ENCODE measurements at places on chromosomes 7 and 10.

DNA sequence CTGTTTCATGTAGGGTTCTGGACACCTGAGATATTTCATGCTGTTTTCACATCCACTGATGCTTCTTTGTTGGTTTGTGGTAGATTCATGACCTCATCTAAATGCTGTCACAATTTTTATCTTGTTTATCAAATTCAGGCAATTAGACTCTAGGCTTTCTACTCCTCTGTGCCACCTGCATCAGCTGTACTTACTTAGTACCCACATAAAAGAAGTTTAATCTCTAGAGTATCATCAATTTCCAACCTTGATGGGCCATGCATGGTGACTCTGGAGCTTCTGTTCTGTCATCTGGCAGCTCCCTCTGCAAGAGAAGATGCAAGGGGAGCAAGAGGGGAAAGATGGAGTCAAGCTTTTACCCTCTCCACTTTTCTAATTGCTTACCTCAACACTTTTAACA is 195.9 kb upstream of the VWC2 start:
- no peak for DNase-seq

- peak; percentile 78 for DNase-seq
Measured at GRCh38 chr7:30671793-30672465, 10.3 kb downstream of the CRHR2 start.

GRCh38 chr10:113853578-113854012 is 287 bp downstream of the DCLRE1A start:
- DNase-seq = peak; percentile 39

- DNase-seq = no peak
Measured at GRCh38 chr10:75165684-75166622, 44.6 kb upstream of the VDAC2 start.

DNA sequence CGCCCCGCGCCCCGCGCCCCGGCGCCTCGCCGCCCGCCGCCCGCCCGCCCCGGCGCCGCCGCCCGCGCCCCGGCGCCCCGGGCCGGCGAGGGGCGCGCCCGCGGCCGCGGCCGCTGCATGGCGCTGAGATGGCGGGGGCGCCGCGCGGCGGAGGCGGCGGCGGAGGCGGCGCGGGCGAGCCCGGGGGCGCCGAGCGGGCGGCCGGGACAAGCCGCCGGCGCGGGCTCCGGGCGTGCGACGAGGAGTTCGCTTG is 174 bp downstream of the ADCY1 start:
- DNase-seq = no peak

GRCh38 chr10:53893061-53893460 is 908.0 kb downstream of the PCDH15 start:
- DNase-seq = no peak

GRCh38 chr10:14740684-14741247 is 33.9 kb downstream of the FAM107B start:
- DNase-seq = no peak

GRCh38 chr10:43231523-43232078 is 35.3 kb downstream of the RASGEF1A start:
- DNase-seq = no peak

GRCh38 chr7:130303551-130303950 is 10.6 kb downstream of the CPA4 start:
- DNase-seq = no peak

DNA sequence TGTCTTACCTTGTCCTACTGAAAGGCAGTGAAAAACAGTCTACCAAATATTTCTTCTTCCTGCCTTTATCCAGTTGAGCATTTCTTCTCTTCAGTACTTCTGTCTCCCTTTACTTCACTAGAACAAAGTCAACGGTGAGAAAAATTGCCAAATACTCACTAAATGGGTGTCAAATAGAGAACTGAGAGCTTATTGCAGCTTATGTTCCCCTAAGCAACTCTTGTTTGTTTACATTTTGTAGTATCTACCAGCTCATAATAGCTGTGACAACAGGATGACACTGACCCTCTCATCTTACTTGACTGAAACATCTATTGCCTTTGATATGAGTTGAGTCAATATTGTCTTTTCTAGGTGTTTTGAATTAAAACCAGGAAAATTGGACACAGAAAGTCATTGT is 327.9 kb upstream of the SORCS1 start:
- no peak for DNase-seq

- DNase-seq = no peak
Measured at GRCh38 chr10:100625816-100626215, 90.1 kb downstream of the HIF1AN start.

GRCh38 chr10:35399414-35400009 is 63.2 kb downstream of the CCNY start:
- DNase-seq = no peak

DNA sequence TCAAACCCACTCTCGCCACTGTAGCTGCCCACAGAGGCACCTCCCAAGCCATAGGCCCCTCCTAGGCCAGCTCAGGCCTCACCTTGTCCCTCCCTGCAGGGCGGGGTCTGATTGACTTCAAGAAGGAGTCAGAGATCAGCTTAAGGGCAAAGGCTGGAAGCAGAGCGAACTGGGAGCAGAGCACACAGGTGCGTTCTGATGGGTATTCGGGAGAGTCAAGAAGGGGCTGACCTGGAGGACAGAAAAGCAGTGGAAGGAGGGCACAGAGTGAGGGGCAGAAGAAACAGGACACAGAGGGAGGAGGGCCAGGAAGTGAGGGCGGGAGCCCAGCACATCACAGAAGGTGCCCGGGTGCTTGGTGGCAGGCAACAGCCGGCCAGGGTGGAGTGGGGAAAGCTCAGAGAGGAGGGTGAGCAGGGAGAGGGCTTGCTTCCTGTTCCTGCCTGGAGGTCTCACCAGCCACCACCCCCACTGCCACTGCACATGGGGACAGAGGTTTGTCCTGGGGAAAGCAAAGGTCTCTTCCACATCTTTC is at the start of gene AOC1:
TSS of gene AOC1 (plus strand) at position 147 of the 535 bp plus-strand sequence. CDS start 3,954 bp downstream, outside the sequence.
- no peak for DNase-seq

DNA sequence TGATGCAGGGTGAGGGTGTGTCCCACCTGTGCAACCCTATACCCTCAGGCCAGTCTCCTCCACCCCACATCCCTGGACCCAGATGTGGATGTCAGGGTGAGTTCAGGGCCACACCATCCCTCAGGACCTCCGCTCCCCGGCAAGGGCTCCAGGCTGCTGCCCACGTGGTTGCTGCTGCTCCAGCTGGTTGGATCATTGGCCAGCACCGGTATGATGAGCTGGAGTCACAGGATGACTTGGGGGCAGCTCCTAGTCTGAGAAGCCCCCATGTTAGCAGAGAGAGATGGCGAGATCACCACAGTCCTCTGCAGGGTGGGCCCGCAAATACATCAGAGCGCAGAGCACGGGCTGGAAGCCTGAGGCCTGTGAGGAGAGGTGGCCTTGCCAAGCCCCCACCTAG is 103.3 kb upstream of the GDF10 start:
- no peak for DNase-seq

DNA sequence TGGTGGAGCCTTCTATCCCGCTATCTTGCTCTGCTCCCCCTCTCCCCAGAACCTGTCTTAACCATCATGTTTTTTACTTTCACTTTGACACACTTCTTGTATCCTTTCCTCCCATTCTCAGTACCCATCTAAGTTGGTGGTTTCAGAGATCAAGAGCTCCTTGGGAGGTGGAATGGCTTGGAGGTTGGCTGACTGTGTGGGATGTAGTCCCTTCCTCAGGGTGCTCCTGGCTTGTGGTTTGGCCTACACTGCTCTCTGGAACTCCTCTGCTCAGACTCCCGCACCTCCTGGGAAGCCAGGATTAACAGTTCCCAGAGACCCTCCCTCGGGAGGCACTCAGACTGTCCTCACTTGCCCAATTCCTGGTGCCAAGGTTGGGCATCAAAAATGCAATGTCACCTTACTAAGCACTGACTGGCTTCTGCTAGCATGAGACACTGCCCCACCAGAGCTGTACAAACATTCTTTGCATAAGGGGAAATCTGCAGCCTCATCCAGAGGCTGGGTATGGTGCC is 93.1 kb upstream of the NAMPT start:
- DNase-seq = no peak

DNA sequence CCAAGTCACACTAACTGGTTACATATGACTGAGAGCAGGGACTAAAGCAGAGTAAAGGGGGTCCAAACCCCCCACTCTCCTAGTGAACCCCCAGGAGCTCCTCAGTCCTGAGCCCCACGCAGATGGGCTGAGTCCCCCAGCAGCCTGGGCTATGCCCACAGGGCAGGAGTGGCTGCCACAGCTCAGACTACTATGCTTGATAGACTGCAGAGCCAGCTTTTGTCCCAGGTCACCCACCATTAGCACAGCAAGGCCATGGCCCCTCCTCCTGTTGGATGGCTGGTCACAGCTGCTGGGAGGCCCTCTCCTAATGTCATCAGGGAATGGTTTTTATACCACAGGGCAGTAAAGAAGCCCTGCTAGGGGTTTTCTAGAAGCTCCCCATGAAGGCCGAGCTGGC is 46.3 kb upstream of the FGFR2 start:
- no peak for DNase-seq

DNA sequence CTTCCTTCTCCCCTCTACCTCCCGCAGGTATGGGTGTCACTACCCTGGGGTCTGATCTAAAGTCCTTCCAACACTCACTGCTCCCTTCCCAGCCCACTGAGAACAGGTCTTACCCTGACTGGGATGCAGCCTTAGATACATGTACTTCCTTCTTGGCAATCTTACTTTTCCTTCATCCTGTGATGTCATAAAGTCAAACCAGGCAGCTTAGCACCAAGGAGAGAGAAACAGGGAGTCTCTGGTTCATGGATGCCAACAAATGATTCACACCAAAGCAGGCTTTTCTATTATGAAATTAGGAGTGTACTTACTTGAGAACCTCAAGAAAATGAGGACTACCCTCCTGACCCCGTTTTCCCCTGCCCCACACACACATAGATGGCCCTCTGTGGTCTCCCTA is 111.0 kb upstream of the KMT2E start:
- DNase-seq = no peak

- no peak for DNase-seq
Measured at GRCh38 chr7:83130623-83131545, 31.8 kb downstream of the PCLO start.

DNA sequence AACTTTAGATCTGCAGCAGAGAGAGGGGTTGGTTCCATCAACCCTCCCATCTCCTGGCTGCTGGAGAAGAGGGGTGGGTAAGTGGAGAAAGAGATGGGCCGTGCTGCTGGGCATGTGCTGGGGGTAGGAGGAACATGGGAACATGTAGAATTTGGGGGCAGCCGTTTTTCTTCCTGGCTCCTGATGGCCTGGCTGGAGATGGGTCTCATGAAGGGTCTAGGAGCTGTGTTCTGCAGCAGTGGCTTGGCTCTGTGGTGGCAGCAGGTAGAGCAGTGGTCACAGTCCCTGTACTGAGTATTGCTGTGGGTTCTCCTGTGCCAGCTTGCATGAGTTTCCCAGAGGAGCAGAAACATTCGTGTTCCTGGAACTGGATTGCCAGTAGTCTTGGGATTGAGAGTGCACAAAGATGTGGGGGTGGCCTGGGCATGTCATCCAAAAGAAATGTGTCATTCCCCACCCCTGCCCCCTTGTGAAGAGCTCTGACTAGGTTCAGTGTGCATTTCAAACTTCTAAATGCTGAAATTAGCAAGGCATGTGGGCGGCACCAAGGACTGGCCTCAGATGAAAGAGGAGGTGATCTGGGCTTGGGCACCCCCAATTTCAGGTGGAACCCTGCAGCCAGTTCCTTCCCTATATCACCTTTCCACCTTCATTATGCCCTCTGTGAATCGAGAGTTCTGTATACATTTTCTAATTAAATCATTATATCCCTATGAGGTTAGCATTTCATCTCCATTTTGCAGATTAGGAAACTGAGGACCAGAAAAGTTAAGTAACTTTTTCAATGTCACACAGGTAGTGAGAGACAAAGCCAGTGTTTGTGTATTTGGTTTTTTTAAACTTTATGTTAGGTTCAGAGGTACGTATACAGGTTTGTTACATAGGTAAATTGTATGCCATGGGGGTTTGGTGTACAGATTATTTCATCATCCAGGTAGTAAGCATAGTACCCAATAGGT is 2.1 kb downstream of the CHST3 start:
- no peak for DNase-seq

GRCh38 chr7:92798517-92799249 is 37.7 kb downstream of the CDK6 start:
- no peak for DNase-seq

GRCh38 chr10:88256013-88256680 is 327.0 kb downstream of the RNLS start:
- peak; percentile 49 for DNase-seq

- DNase-seq = no peak
Measured at GRCh38 chr7:75628055-75628454, 110.7 kb downstream of the HIP1 start.

- DNase-seq = no peak
Measured at GRCh38 chr10:129662426-129662825, 195.4 kb downstream of the MGMT start.
